ENCODE measurements at places on chromosomes 1 and 21.

DNA sequence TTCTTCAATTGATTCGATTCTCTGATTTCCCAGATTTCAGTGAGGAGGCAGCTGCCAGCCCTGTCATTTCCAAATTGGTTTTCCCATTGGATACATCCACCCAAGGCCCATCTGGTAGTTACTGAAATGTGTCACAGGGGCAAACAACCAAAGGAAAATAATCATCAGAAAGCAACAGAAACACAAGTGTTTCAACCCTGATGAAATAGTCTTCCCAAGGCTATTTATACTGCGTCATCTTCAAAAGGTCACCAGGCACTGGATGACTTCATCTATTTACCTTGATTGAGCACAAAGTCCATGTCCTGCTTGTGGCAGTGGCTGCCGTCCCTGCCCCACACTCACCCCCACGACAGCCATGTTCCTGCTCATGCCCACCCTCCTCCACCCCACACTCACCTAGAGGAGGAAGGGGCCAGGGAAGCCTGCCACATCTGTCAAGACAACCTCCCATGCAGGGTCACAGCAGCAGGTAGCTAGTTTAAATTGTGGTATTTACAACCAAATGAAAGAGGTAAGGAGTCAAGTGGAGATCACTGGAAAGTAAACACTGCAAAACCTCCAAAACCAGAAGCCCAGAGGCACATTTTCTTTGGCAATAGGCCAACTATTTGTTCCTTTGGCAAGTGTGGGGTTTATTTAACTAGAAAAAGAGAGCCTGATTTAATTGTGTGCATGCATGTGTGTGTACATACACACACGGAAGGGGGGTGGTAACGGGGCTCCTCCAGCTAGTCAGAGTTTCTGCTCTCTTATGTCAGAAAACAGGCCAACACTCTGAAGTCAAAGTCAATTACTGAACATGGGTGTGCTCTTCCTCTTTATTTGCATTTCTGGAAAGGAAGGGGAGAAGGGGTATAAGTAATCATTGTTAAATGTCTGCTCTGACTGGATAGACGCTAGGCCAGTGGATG, 49.5 kb upstream of the RAB4A start:
- peak; percentile 95 for DNase-seq

DNA sequence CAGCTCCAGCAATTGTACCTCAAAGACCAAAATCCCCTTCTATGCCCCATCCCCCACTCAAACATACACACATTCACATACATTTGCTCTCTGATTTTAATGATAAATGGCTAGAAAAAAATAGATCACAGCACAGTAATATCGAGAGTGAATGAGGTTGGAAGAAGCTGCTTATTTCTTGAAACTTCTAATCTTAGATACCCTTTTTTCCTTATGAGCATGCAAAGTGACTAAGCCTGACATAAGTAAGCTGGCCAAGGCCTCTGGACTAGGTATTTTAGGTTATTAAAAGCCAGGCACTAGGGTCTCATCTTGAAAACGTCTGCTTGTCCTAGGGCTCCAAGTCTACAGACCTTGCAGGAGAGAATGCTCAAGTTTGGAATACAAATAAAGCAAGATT, 133.6 kb downstream of the TGFBR3 start:
- no peak for DNase-seq

DNA sequence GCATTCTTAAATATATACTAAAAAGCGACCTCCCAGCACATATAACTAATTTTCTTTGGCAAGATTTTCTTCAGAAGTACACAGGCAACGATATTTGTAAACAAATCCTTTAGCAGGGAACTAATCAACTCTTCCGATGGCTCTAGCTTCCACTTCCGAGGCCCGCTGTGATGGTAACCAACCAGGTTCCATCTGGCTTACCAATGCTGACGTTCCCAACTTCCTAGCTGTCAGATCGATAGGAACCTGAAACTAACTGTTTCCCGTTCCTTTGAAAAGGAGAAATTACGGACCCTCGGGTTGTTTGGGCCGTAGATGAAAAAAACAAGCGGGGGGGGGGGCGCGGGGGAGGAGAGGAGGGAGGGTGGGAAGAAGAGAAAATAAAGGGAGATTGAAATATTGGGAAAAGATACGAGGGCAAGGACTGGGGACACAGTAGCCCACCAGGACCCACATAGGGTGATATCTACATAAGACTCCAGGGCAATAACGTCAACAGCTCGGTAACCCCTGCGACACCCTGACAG, 513 bp downstream of the GTF2B start:
- DNase-seq = no peak

DNA sequence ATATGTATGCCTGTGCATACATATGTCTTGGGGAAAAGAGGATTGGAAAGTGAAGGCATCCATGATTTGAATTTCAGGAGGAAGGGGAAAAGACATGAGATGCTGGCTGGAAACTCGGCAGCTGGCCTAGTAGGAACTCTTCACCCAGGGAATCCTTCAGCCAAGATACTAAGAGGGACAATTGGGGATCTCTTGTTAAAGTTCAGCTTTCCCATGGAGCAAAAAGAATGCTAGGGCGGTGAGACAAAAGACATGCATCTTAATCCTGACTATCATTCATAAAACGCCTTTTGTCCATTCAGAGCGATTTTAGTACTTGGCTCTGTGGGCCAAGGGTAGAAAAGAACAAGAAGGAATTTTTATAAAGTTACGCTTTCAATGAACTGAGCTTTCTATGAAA, 20.5 kb downstream of the PDPN start:
- DNase-seq = no peak

GRCh38 chr1:117747605-117748004, 141.8 kb downstream of the TENT5C start:
- no peak for DNase-seq

- no peak for DNase-seq
Measured at GRCh38 chr1:83791821-83792437, 207.0 kb downstream of the TTLL7 start.

DNA sequence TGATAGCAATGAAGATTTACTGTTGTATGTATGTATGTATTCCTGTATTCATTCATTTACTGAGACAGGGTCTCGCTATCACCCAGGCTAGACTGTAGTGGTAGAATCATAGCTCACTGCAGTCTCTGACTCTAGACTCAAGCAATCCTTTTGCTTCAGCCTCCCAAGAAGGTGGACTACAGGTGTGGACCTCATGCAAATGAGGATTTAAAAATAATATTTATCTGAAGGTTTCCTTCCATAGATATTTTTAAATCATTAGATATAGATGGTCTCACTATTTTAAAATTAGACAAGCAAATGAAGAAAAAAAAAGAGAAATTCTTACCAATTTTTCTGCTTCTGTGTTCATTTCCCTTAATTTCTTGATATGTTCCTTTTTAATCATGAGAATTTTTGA, 27.0 kb downstream of the MIXL1 start:
- no peak for DNase-seq

GRCh38 chr1:174954671-174955669, 44.8 kb upstream of the CACYBP start:
- no peak for DNase-seq

GRCh38 chr1:68281946-68282615, 49.8 kb upstream of the WLS start:
- no peak for DNase-seq

Measured in A549 (cell line).